ENCODE measurements at places on chromosomes 7 and 10.

DNA sequence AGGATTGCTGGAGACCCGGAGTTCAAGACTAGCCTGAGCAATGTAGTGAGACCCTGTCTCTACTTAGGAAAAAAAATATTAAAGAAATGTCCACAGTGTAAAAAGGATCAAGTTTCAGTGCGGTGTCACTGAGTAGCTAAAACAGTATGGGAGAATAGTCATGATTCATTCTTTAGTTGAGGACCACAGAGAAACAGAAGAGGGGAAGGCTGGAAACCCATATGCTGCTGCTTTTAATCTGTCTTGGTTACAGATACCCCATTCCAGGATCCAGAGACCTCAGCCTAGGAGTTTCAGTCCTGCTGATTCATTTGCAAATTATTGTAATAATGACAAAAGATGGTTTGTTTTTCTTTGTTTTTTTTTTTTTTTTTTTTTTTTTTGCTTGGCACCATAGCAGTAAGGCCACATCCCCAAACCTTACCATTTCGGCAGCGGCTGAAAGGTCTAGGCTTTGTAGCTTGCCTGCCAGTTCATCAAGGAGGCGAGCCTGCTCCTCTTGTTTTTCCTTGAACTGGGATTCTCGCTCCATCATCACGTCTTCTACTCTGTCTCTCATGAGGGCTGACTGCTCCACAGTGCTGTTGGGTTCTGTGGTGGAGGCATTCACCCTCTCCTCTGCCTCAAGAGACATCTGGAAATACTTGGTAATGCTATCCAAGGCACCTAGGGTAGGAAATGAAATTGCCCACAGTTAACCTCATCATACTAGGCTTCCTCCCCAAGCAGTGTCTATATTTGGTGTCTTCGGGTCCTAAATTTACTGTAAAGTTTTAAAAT is 44.2 kb downstream of the DLD start:
- no peak for DNase-seq

GRCh38 chr10:50333872-50334271 is 82.6 kb upstream of the ASAH2 start:
- no peak for DNase-seq

- DNase-seq = no peak
Measured at GRCh38 chr10:60209874-60210570, 179.7 kb downstream of the ANK3 start.

- DNase-seq = no peak
Measured at GRCh38 chr10:96345222-96345621, 13.6 kb downstream of the OPALIN start.

- DNase-seq = no peak
Measured at GRCh38 chr10:91557651-91558111, 75.2 kb downstream of the PPP1R3C start.

DNA sequence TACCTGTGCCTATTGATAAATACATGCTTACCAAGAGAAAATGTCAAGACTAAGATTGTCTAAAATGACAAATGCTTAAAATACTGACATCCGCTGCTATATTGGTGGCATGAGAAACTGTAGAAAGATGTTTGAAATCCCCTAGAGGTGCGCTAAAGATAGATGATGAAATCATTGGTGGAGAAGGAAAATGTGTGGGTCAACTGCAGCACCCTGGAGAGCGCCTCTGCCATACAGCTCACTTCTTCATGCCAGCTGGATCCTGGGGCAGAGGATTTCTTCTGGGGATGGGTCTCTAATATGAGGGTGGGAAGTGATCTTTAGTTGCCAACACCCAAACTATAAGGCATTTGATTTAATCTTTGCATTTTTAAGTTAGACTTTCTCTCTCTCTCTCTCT is 680.4 kb upstream of the POM121L12 start:
- no peak for DNase-seq
